Activated T-helper 1 cell treated with anti-CD3 and anti-CD28 coated beads, Interleukin-12 subunit alpha, Interleukin-12 subunit beta, Interleukin-2, Interleukin-4 antibody, amounts not matched to agents 30 ng/mL and 10 ng/mL and 1 ng/mL, durations not matched to agents 14 hours and 24 hours and 36 hours (primary cell): ENCODE measurements at places on chromosomes 2 and 18. TPM values are rescaled to one million over a fixed set of nuclear protein-coding genes. Genes with fewer than 3 reads are reported as not detected.

AQP12B gene
- not detected in 2 replicates for total RNA-seq

MGAT4A gene
- total RNA-seq, result 47.0 and 49.7 TPM in 2 replicates

ATP6V1C2 gene
- 0.05 and 0.24 TPM in 2 replicates for total RNA-seq

EVX2 gene
- total RNA-seq, result not detected in 2 replicates
